ENCODE measurements at places on chromosomes 7 and 10.

DNA sequence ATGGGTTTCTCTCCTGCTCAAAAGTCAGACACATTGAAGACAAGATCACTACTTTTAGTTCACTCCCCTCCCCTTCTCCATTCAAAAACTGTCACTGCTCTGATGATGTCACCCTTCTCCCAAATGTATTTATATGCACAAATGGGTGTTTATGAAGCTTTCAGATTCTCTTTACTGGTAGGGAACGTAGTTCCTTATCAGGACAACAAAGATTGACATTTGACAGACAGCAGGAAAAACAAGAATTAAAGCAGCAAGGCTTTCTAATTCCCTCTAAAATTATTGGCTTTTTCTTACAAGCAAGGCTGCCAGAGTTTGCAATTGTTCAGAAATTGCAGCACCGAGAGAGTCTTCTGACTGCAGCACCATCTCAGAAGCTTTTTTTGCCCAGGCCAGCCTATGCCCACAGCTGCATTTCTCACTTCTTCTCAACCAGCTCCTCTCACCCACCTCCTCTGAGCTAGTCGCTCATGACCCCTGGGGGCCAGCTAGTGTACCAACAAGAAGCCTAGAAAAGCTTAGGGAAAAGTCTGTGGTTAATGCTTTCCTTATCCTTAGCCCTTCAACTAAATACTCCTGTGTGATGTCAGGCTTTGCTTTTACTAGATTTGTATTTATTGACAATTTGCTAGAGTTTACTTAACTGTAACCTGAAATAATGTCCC is 265.1 kb downstream of the HTR7 start:
- DNase-seq: no peak

DNA sequence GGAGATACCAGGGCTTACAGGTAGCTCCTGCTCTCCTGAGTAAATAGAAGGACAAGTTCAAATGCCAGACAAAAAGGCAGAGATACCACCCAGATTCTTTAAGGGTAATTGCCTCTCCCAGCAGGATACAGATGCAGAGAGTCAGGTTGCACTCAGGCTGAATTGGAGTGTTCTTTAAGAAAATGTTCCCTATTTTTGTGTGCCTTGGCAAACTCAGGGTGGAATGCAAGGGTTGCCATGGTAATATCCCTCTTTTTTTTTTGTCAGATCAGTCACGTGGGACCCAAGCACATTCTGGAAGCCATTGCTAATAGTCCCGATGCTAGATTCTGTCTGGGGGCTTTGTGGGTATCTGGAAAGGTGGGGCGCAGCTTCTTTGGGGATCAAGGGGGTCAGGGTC is 628.0 kb downstream of the CALN1 start:
- no peak for DNase-seq

DNA sequence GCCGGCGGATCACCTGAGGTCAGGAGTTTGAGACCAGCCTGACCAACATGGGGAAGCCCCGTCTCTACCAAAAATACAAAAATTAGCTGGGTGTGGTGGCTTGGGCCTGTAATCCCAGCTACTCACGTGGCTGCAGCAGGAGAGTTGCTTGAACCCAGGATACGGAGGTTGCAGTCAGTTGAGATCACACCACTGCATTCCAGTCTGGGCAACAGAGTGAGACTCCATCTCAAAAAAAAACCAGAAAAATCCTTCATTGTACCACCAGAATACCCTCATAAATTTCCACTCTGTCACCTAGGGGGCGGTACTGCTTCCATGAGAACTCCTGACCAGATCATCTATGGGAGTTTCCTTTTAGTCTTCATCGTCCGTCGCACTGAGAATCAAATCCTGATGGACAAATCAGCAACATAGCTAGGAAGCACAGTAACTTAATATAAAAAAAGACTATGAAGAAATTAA is 225.8 kb upstream of the KLF14 start:
- DNase-seq: no peak

- DNase-seq: no peak
These were observed 393.8 kb downstream of the TNS3 start for GRCh38 chr7:47188136-47188535.

DNA sequence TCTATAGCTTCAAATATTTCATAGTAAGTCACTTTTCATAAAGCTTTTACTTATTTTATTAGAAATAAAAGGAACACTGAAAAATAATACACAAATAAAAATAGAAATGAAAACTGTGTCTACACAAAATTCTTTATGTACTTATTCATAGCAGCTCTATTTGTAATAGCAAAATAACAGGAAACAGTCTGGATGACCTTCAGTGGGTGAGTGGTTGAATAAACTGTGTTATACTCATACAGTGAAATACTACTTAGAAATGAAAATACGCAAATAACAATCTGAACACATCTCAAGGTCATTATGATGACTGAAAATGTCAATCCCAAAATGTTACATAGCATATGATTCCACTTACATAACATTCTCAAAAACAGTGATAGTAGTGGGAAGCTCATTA is 138.7 kb upstream of the PCLO start:
- DNase-seq: no peak

GRCh38 chr7:138460176-138460648 is at the start of gene TRIM24:
Gene TRIM24, plus strand, starts transcription at chr7:138460259. Its CDS starts 290 bp downstream, at chr7:138460549.
- no peak for DNase-seq

- DNase-seq: no peak
These were observed 75.3 kb downstream of the TMEM168 start for GRCh38 chr7:112714917-112715316.

- DNase-seq: no peak
These were observed 8.3 kb upstream of the CALD1 start for GRCh38 chr7:134771111-134771510.

DNA sequence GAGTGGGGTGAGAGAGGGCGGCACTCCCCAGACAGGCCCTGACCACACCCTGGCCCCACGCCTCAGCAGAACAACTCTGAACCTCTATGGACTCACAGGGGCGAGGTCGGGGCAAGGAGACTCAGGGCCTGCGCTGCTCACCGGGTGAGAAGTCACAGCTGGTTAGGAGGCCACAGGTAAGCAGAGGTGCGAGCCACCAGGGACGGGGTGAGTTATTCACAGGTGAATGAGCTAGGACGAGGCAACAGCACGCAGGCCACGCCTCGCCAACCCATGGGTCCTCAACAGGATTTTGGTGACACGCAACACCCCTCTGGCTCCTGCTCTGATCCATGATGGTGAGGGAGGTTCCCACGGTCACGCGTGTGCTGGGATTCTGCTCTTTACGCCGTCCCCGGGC is 202.5 kb downstream of the ADARB2 start:
- DNase-seq: no peak

DNA sequence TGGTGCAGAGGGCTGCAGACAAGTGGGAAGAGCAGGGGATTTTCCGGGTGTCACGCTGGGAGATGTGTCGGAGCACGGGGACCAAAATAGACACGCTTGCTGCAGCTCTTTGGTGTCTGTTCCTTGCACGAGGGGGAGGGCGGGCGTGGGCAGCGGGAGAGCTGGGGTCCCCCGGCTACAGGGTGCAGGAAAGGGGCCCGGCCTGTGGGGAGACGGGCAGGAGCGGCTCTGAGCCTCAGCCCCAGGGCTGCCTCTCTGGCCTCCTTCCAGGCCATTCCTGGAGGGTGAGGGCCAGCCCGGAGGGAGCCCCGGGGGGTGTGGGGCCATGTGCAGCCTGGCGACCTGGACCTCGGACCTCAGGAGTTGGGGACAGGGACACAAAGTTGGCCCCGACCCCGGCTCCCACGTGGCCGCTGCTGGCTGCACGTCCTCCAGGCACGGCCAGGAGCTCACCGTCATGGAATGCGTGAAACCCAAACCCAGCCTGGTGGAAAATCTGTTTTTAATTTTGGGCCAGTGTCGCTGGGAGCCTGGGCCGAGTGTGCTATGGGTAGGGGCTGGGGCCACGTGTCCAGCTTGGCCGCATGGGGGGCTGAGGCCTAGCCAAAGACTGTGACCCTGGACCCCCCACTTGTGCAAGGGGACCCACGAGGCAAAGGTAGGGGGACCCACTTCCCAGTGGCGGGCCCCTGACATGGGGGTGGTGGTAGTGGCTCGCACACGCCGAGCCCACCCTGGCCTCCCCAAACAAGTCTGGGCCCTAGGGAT is 6.6 kb downstream of the TTYH3 start:
- DNase-seq: no peak

DNA sequence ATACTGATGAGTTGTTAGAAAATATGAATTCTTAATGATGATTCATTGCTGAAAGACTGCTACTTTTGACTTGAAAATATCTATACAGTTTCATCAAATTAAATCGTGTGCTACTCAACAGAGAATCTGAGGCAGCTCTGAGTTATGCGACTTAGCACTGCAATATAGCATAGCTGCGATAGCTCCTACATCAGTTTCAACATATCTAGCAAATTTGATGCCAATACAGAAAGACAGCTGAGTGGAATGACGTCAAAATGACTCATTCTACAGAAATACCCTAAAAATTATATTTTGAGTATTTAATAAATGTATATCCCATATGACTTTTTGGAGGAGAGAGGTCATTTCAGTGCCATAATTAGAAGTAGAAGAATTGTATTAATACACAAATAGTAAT is 1.1 kb upstream of the TARP start:
- DNase-seq: no peak

- no peak for DNase-seq
These were observed 11.9 kb downstream of the STEAP1 start for GRCh38 chr7:90166153-90166552.
